ENCODE measurements at places on chromosomes 1 and 21.

DNA sequence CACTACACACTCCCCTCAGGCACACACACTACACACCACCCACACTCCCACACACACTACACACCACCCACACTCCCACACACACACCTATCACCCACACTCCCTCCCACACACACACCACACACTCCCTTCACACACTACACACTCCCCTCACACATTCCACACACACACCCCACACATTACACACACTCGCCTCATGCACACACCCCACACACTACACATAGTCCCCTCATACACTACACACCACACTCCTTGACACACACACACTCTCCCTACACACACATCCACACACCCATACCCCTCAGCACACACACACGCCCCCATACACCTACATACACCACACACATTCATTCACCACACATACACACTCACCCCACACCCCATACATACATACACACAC lies 31.0 kb upstream of the SELENON start:
- no peak for DNase-seq

- DNase-seq = no peak
Measured at GRCh38 chr1:56780128-56780750, 39.0 kb downstream of the FYB2 start.

GRCh38 chr1:153857505-153857904 lies 65.3 kb downstream of the GATAD2B start:
- no peak for DNase-seq

GRCh38 chr1:168216171-168216570 lies 9.6 kb upstream of the SFT2D2 start:
- DNase-seq = no peak

DNA sequence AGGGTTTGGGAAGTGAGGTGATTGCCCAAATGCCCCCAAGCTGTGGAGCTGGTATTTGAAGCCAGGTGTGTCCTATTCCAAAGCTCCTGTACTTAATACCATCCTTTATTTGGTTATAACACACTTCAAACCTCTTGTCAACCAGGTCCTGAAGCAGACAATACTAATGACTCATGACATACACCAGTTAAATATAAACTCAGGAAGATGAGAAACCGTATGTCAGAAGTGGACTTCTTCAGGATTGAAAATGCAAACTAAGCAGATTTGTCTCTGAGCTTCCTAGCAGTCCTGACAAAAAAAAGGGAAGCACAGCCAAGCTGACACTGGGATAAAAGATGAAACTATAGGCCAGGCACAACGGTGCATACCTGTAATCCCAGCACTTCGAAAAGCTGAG lies 70.6 kb downstream of the ALPL start:
- DNase-seq = no peak

- DNase-seq = no peak
Measured at GRCh38 chr1:115300087-115300876, 37.8 kb downstream of the NGF start.

DNA sequence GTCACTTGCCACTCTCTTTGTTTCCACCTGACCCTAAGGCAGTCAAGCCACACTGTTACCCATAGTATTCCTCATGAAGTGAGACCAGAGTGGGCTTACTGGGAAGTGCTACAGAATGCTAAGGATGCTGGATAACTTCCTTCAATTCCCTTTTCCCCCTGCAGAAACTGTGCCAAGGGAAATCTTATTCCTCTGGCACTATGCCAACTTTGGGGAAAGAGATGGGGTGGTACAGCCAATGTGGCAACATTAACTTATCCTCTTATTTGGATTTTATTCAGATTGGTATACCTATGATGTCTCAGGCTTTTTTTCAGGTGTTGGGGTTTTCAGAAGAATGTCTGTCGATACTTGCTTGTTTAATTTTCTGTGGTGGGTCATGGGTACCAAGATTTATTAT lies 599.4 kb upstream of the PBX1 start:
- DNase-seq = no peak

GRCh38 chr1:119713039-119713748 lies 1.5 kb downstream of the PHGDH start:
- DNase-seq = no peak

All from activated CD8-positive, alpha-beta memory T cell treated with anti-CD3 and anti-CD28 coated beads, Interleukin-2, amount 10 ng/mL, durations not matched to agents 7 days and 5 days (primary cell).